ENCODE measurements at places on chromosomes 16 and 17.

- no peak for DNase-seq
These were observed 21.2 kb upstream of the RCVRN start for GRCh38 chr17:9926150-9926804.

- no peak for DNase-seq
These were observed 13.9 kb upstream of the OR1F1 start for GRCh38 chr16:3173892-3174617.

GRCh38 chr17:17460038-17460437 lies 16.8 kb upstream of the MED9 start:
- DNase-seq: no peak

GRCh38 chr17:66330646-66331037 lies 28.2 kb downstream of the PRKCA start:
- DNase-seq: no peak

DNA sequence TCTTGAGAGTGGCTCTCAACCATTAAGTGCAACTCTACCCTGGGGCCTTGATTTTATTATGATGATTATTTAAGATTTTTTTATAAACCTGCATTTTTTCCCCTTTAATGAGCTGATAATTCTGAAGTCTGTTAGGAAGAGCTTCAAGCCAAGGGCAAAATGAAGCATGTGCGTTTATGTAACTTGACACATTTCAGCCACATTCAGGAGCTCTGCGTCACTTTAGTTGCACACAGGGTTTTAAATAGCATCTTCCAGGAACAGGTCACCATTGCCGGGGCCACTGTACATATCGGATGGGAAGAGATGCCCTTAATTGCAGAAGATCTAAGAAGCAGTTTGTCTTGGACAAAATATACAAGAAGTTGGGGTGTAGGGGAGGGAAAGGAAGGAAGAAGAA lies 89.6 kb downstream of the BMERB1 start:
- no peak for DNase-seq

GRCh38 chr17:14744761-14745473 lies 444.0 kb downstream of the HS3ST3B1 start:
- no peak for DNase-seq

DNA sequence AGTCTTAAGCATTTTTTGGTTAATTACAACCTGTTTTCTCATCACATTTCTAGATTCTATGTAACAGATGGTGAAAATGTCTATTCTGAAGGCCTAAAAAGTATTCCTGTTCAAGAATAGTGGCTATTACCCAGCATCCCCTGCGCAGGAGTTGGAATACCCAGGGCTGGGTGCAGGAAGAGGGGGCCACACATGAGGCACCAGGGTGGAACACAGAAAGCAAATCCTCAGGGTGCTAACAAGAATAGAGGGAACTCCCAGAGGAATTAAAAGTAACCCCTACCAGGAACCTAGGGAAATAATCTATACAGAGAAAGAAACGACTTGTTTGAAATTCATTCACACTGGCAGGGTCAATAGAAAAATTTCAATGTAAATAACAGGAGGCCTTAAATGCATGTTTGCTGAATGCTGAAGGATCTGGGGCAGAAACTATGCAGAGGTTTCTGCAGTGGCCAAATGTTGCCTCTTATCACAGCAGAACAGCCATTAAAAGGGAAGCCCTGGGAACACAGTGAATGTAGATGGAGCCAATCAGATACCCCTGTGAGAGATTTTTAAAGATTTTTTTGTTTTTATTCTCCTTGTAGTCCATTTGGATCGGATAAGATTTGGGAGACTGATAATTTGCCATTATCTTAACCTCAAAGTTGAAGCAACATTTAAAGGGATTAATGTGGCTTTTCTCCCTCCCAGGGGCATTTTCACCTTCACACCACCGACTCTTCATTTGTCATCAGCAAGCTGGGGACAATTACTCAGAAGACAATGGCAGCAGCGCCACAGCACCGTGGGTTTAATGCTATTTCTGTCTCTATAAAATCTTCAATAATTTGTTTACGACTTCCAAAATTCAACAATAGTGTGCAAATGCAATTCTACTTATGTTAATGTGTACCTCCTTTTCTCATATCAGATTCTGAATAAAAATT lies 196.0 kb upstream of the PSMD7 start:
- DNase-seq: no peak

GRCh38 chr16:7629571-7629970 lies 296.9 kb downstream of the RBFOX1 start:
- DNase-seq: no peak

DNA sequence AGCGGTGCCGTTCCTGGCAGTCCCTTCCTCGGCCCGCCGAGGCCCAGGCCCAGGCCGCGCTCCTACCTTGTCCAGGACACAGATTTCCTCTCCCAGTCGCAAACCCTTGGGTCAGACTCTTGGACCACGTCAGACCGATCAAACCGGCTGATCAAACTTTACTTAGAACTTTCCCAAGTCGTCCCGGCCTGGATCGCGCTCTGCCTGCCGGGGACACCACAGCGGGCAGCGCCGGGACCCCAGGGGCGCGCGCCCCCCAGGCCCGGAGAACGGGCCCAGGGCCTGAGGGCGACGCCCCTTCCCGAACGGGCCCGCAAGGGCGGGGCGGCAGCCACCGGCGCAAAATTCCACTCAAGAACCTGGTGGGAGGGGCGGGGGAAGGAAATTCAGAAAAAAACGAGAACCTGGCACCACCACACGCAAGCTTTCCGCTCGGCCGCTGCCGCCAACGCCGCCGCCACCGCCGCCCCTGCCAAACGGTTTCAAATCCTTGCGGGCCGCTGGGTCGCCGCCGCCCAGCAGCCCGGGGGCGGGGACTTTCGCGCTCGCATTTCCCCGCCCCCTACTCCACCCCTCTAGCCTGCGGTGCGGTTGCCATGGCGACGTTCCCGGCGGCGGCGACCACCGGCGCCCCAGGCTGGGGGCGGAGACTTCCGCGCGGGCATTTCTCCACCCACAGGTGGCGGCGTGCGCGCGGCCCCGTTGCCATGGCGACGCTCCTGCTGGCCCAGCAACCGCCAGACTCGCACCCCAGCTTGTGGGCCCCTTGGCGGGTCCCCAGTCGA lies at the start of gene CEP112:
Gene CEP112 (minus strand): TSS at position 541 of the 785 bp plus-strand sequence.
- DNase-seq: peak; percentile 94

GRCh38 chr16:2178321-2179106 lies 17.9 kb downstream of the CASKIN1 start:
- DNase-seq: peak; percentile 30

GRCh38 chr17:64252831-64253230 lies 10.2 kb downstream of the TEX2 start:
- no peak for DNase-seq

DNA sequence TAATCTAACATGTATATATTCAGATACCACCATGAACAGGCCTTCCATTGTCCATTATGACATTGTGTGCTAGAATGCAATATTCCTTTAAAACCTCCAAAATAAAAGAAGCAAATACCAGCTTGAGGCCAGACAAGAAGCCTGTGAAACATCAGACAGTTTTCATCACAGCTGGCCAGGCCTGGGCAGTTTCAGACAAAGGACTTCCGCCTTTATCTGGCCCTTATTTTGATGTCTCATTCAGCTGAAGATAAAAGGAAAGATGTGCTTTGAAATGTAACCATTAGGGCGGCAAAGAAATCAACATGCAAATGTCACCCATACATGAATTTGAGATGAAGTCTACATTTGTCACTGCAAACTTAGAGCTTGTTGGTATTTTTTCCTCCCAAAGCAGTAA lies 737.5 kb downstream of the KCNJ2 start:
- DNase-seq: no peak

- no peak for DNase-seq
These were observed 39.3 kb upstream of the TEKT1 start for GRCh38 chr17:6870841-6871240.

- DNase-seq: no peak
These were observed 59.0 kb downstream of the TOX3 start for GRCh38 chr16:52487849-52488457.

DNA sequence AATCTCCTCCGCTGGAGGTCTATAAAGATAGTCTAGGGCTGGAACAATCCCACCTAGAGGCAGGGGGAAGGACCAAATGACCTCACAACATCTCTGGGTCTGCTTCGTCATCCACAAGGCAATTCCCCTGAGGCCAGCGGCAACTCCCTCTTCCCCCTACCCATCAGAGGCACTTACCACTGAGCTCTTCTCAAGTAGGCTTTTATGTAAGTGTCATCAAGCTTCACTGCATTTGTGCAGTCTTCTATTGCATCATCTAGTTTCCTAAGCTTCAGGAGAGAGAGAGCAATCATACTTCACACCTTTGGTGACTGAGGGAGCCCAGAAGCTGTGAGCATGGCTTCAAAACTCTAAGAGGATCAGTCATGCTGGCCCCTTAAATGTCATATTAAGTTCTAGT lies 21.0 kb downstream of the CNP start:
- no peak for DNase-seq

GRCh38 chr16:28062261-28062846 lies 1.2 kb downstream of the GSG1L start:
- no peak for DNase-seq

GRCh38 chr17:38349097-38349730 lies 2.4 kb upstream of the SOCS7 start:
- DNase-seq: peak; percentile 78

- DNase-seq: no peak
These were observed 6.7 kb upstream of the AXIN1 start for GRCh38 chr16:359067-359763.

DNA sequence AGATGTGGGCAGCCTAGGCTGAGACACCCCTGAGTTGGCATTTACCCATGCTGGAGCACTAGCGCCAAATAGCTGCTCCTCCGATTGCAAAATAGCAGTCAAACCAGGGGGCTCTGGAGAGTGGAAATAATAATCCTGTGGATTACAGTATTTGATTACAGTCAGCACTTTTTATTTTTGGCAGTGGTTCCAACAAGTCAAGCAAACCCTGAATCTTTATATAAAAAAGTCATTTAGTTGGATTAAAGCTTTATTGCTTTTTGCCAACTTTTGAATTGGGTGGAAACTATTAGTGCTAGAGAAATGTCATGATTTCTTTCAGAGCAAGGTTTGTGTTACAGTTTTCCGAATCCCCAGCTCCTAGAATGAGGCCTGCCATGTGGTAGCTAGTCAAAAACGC lies 99.3 kb upstream of the FAM20A start:
- no peak for DNase-seq

DNA sequence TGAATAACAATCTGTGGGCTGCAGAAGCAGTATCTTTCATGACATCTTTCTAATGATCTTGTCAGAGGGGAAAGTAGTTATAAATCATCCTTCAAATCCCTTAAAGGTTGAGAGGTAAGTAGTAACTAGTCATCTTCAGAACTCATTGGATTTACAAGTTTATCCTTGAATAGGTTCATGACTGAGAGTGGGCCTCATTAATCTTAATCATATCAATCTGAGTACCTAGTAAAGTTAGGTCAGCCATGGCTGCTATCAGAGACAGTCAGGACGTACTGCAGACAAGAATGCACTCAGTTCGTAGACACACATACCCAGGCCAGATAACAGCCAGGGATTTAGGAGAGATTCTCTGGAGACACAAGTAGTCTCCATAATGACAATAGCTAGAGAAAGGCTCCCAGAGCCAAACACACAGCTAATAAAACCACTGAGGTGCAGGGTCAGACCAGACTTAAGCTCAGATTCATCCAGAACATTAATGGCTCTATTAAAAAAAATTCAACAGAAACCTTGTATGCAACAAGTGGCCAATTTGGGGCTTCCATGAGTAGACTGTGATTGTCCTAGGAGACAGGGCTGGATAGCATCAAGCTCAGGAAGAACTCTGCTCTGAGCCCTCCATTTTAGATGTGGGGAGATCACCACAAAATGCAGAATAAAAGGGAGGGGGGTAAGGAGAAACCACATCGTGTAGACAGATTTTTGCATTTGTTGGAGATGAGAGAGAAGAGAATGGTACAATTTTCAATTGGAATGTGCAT lies 65.8 kb downstream of the TBX4 start:
- DNase-seq: no peak

DNA sequence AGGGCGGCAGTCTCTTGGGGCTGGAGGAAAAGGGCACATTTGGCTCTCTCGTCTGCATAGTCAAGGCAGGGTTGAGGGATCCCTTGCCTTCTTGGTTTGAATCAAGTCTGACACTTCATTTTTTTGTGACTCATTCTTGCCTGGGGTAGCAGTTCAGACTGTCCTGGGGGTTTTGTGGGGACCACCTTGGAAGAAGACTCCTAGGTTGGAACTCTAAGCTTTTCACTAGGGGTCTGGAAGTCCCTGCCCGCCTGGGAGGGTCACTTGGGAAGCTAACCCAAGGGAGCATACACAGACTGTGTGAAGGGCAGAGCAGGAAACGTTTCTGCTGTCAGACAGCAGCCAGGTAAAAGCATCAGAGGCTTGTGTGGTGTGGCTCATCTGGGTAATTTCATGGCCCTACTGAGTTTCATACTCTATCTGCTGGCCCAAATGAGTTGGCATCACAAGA lies 11.3 kb downstream of the YPEL2 start:
- DNase-seq: no peak

DNA sequence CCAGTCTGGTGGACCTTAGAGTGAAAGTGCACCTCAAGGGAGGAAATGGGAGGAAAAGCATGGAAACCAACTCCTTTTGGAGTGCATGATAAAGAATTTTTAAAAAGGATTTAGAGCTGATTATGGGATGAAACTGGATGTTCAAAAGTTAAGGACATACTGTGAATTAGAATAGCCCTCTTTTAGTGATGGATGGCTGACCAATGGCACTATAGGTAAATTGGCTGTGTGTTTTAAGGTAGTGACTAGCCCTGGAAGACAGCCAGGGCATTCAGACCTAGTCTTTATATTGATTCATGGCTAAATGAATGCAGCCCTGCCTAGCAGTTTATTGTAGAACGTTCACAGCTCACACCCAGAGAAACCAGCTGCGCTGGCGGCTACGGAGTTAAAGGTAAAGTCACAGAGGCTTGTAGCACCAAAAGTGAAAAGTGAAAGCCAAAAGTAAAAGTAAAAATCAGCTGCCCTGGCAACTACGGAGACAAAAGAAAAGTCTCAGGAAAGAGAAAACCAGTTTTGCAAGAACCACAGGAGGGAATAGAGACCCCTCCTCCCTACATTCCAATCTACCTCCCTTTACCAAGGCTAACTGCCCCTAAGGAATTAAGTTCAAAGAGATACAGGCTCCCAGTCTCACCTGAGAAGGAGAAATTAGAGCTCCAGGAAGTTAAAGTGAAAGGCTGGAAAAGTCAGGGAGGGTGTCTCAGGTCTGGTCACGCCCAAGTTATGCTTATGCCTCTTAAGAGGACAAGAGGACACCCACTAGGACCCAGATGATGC lies 21.8 kb downstream of the ACSM1 start:
- DNase-seq: no peak

- no peak for DNase-seq
These were observed 90.5 kb downstream of the NPIPB11 start for GRCh38 chr16:29315916-29316517.

DNA sequence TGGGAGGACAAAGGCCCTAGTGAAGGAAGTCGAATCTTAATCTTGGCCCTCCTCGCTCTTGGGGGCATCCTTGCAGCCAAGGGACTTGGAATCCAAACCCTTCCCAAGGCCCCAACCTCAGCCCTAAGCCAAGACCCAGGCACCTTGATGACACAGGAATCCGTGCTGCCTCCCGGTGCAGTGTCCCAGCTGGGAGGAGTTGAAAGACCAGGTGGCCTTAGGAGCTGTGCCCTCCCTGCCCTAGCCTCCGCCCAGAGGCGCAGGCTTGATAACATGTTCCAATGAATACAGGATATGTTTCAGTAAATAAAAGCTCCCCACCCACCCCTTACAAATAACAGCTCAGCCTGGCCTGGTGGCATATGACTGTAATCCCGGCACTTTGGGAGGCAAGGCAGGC lies at the start of gene CHST5:
Gene CHST5 (minus strand): TSS at position 208 of the 400 bp plus-strand sequence. CDS start 5,724 bp downstream, outside the sequence.
- DNase-seq: no peak
